ENCODE measurements at places on chromosomes 3 and 15. TPM values are rescaled to one million over a fixed set of nuclear protein-coding genes. Genes with fewer than 3 reads are reported as not detected.

DNA sequence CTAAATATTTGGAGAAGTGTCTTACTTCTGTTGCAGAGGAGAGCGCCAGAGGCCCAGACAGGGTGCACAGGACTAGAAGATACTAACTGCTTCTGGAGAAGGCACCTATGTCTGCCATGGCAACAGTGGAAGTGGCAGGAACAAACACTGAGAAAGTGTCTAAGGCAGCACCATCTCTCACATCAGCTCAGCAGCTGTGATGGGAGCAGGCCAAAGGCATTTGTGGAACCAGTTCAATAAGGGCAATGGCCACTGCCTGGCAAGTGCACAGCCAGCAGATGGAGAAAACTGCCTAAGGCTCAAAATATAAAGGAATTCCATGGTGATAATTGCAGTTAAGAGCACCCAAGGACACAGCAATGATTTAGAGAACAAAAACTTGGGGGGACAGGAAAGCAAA, 563.0 kb upstream of the CCDC54 start:
- DNase-seq = peak; percentile 68

DNA sequence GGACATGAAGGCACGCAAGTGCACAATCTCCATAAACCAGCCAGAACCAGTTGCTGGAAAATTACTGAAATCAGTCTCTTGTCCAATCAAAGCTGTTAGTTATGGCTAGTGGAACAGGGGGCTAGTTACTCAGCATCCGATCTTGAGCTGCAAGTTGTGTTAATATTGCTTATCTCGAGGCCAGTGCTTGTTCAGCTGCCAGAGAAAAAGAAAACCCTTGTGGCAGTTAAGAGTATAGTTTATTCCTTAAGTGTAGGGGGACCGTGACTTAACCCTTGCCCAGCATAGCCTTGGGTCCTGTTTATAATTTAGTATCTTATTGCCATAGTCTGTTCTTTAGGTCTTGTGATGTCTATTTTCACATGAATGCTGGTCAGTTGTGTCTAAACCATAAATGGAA, 268.5 kb downstream of the CD47 start:
- DNase-seq = no peak

GRCh38 chr15:78065284-78065872, 12.1 kb downstream of the TBC1D2B start:
- DNase-seq = peak; percentile 74

DNA sequence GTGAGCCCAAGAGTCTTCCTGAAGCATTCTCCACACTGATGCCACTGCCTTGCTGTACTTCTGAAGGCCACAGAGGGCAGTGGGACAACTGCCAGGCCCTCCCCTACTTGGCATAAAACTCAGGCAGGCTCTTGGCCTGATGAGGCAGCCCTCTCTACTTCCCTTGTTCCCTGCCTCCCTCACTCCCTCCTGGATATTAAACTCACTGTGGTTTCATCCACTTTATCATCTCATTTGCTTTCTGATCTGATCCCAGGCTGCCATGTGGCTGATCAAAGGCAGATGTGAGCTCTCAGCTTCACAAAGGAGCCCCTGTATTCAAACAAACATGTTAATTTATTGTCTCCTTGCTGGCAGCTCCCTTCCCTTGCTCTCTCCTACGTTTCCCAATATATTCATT, 533.5 kb downstream of the IGSF11 start:
- DNase-seq = peak; percentile 57

The MKRN3 gene
- total RNA-seq = 0.38 TPM

Measured in Right ventricle myocardium superior (tissue), 1 donor.